ENCODE measurements at places on chromosomes 12 and 14. TPM values are rescaled to one million over a fixed set of nuclear protein-coding genes. Genes with fewer than 3 reads are reported as not detected.

Gene TSPAN9
- total RNA-seq = 8.6 TPM

Gene HHIPL1
- 2.0 TPM for total RNA-seq

Gene DEGS2
- 0.88 TPM for total RNA-seq

Gene SLC25A47
- 0.43 TPM for total RNA-seq

GRCh38 chr12:96886998-96887677 is 19.9 kb upstream of the NEDD1 start:
- peak; percentile 44 for ATAC-seq

GRCh38 chr14:64760146-64760755 is 56.0 kb downstream of the PLEKHG3 start:
- ATAC-seq = no peak

DNA sequence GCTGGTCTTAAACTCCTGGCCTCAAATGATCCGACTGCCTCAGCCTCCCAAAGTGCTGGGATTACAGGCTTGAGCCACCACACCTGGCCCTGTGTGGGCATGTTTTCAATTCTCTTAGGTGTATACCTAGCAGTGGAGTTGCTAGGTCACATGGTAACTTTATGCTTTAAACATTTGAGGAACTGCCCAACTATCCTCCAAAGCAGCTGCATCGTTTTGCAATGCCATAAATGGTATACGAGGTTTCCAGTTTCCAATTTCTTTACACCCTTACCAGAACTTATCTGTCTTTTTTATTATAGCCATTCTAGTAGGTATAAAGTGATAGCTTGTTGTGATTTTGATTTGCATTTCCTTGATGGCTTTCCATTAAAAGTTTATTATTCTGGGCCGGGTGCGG is 25.1 kb downstream of the RBMS2 start:
- no peak for ATAC-seq

DNA sequence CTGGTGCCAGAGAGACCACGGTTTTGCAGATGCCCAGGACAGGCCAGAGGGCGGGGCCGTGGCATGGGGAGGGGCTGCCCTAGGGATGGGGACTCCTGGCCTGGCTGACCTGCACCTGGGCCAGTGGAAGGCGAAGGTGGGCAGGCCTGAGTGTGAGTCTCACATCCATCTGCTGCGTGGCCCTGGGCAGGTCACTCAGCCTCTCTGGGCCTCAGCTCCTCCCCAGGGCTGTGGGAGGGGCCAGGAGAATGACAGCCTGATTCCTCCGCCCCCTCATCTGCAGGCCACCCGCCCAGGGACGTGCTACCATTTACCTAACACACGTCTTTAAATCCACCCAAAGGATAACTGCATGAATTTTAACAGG is 90.9 kb downstream of the GALNT9 start:
- no peak for ATAC-seq

- ATAC-seq = no peak
These were observed 44.8 kb upstream of the BCL2L14 start for GRCh38 chr12:12025799-12026386.

DNA sequence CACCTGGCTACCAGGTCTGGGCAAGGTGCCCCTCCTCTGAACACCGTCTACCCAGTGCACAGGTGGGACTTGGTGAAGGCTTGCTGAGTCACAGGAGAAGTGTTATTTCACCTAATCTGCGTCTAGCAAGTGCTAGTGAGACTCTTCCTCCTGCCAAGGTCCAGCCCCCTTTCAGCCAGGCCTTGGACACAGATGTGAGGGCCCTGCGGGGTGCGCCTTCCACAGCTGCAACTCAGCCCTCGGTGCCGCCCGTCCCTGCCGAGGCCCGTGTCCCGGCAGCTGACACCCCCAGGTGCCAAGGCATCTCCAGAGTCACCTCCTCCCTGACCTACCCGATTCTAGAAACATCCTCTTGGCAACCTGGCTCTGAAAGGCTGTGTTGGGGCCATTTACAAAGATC is 55.1 kb downstream of the PRIMA1 start:
- ATAC-seq = no peak

All from motor neuron (in vitro differentiated cells).